ENCODE measurements at places on chromosomes 12 and 14.

DNA sequence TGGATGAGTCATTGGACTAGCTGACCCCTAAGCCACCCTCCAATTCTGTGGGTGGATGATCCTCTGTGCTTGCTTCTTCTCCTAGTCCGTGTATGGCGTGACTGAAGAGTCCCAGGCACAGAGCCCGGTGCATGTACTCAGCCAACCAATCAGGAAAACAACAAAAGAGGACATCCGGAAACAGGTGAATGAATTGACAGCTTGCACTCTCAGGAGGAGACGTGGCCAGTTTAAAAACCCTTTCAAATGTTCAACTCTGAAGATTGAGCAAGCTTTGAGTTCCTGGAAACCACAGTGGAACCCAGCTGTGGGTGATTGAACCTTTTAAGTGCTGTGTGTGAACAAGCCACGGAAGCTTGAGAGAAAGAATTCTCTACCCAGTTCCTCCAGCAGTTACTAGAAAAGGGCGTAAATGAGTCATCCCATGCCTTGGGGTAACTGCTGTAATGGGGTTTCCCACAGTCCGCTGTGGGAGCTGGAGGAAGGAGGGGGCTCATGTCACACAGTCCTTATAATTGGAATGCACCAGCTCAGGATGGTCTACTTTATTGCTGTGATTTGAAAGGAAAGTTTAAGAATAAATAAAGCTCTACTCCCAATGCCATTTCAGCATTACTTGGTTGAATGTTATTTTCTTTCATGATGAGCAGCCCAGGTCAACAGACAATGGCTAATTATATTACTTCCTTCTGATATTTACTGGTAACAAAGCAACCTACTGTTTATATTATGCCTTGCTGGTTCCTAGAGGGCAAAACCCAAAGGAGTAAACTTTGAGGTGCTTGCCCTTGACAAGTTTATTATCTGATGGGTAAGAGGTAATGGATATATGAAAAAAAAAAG, 417.0 kb downstream of the DPF3 start:
- peak; percentile 74 for DNase-seq

- no peak for DNase-seq
Measured at GRCh38 chr14:73713206-73713802, 880 bp downstream of the PNMA1 start.

DNA sequence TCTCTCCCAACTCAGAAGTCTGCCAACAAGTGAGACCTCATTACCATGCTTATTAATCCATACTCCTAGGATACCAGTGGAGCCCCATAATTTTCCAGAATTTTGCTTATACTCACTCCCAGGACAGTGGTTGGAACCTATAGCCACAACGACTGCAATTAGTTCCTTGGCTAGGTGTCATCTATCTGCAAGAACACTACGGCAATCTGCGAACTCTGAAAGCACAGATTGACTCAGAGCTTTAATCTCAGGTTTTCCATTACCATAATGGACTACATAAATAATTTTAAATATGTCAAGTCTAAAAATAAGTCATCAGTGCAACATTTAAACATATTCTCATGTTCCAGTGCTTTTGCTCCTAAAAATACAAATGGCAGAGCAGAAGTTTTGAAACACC, 33.4 kb downstream of the TMTC3 start:
- DNase-seq: no peak

DNA sequence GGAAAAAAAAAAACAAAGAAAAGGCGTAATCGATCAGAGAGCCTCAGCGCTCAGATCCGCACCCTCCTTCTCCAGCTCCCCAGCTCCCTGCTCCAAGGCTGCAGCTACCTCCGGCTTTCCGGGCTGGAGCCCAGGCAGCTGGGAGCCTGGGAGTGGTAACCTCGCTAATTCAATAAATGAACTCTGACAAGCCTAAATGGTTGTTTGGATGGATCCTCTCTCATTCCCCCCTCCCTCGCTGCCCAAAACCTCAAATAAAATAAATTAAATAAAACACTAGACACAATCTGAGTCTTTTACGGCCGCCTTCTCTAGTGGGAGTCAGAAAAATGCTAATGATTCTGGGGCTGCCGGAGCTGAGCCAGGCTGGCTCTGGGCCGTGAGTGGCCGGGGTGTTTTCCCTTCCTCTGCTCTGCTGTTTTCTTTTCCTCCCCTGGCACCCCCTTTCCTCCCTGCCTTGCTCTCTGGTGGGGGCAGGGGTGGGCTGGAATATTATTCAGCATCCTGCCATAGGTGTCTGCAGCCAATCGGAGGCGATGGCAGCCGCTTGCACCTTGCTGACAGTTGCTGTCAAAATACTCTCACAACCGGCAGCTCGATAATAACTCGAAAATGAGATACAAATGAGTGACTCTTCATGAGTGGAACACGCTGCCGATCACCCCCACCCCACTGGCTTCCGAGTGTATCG, 76.1 kb downstream of the RBM19 start:
- no peak for DNase-seq

GRCh38 chr12:119843100-119843499, 34.0 kb downstream of the CIT start:
- DNase-seq: peak; percentile 82

- no peak for DNase-seq
Measured at GRCh38 chr12:15863984-15864383, 18.2 kb upstream of the STRAP start.

GRCh38 chr14:96202441-96203094, 2.1 kb upstream of the BDKRB2 start:
- DNase-seq: no peak

- no peak for DNase-seq
Measured at GRCh38 chr12:130161261-130162243, 712 bp upstream of the FZD10 start.

DNA sequence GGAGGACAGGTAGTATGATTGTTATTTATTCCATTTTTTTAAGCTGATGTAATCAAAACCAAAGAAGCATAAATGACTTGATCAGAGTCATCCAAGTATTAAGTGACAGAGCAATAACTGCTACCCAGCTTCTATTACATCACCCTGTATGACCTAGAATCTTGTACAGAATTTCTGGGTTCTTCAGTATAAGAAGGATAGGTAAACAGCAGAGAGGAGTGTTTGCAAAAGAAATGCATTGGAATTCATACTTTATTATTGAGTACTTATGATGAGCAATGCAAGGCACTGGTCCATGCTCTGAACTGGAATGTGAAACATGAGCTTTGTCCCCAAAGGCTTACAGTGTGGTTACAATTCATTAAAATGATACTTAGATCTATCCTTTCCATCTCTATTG, 916.8 kb downstream of the DIO2 start:
- DNase-seq: no peak

DNA sequence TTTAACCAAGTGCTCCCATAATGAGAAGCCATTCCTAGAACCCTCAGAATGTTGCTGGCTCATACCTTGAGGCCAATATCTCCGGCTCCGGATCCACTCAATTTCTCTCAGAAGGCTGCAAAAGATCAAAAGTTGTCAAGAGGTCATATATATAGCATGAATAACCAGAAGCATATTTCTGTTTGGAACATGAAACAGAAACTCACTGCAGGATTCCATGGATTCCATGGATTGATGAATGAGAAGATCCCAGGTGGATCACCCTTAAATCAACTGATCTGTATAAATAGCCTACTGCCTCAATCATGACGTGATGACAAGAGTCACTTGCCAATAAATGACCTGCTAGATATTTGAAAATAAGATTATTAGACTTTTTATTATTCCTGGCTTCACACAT, 3.3 kb upstream of the NT5DC3 start:
- DNase-seq: no peak

GRCh38 chr14:81535396-81536164, 1.9 kb upstream of the SEL1L start:
- DNase-seq: no peak

- peak; percentile 77 for DNase-seq
Measured at GRCh38 chr14:100383727-100384158, 60.6 kb downstream of the SLC25A47 start.

GRCh38 chr14:35705636-35706035, 103.5 kb downstream of the RALGAPA1 start:
- no peak for DNase-seq
